ENCODE measurements at places on chromosomes 3 and 15. TPM values are rescaled to one million over a fixed set of nuclear protein-coding genes. Genes with fewer than 3 reads are reported as not detected.

GRCh38 chr3:157566596-157566995 is 63.4 kb upstream of the VEPH1 start:
- H3K4me1 ChIP-seq: no peaks in the 10 kb centered on the region
- no peaks in the 10 kb centered on the region for H3K27me3 ChIP-seq
- no peaks in the 10 kb centered on the region for H3K36me3 ChIP-seq
- no peak overlapping the region for H3K4me3 ChIP-seq
- H3K27ac ChIP-seq: no peak overlapping the region

- no peak for DNase-seq
- H3K27me3 ChIP-seq: no peaks in the 10 kb centered on the region
- H3K4me3 ChIP-seq: no peak overlapping the region
- no peak overlapping the region for H3K27ac ChIP-seq
- no peaks in the 10 kb centered on the region for H3K36me3 ChIP-seq
Measured at GRCh38 chr15:39448409-39448808, 132.5 kb upstream of the THBS1 start.

DNA sequence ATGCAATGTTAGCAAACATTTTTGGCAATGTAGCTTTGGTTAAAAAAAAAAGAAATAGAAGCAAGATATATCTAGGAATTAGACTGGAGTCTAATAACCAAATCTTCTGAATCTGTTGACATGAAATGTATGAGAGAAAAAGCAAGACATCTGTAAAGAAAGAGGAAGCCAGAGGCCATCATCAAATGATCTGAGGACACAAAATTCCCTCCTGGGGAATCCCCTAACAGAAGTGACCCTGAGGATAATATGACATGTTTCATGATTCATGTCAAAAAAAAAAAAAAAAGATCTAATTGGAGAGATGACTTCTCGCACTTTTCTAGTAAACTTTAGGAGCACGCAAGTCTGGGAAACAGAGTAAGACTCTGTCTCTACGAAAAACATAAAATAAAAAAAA is 70.9 kb downstream of the IMPG2 start:
- no peak overlapping the region for H3K4me3 ChIP-seq
- no peaks in the 10 kb centered on the region for H3K27me3 ChIP-seq
- H3K36me3 ChIP-seq: no peaks in the 10 kb centered on the region
- H3K4me1 ChIP-seq: no peaks in the 10 kb centered on the region

- H3K27ac ChIP-seq: no peak overlapping the region
- no peaks in the 10 kb centered on the region for H3K4me1 ChIP-seq
- H3K4me3 ChIP-seq: no peak overlapping the region
- DNase-seq: no peak
- H3K36me3 ChIP-seq: no peaks in the 10 kb centered on the region
Measured at GRCh38 chr3:57743496-57743895, 12.6 kb upstream of the SLMAP start.

GRCh38 chr3:31687020-31687802 is 154.5 kb downstream of the STT3B start:
- no peaks in the 10 kb centered on the region for H3K36me3 ChIP-seq
- H3K4me1 ChIP-seq: no peaks in the 10 kb centered on the region
- no peak overlapping the region for H3K27ac ChIP-seq
- no peak overlapping the region for H3K4me3 ChIP-seq

DNA sequence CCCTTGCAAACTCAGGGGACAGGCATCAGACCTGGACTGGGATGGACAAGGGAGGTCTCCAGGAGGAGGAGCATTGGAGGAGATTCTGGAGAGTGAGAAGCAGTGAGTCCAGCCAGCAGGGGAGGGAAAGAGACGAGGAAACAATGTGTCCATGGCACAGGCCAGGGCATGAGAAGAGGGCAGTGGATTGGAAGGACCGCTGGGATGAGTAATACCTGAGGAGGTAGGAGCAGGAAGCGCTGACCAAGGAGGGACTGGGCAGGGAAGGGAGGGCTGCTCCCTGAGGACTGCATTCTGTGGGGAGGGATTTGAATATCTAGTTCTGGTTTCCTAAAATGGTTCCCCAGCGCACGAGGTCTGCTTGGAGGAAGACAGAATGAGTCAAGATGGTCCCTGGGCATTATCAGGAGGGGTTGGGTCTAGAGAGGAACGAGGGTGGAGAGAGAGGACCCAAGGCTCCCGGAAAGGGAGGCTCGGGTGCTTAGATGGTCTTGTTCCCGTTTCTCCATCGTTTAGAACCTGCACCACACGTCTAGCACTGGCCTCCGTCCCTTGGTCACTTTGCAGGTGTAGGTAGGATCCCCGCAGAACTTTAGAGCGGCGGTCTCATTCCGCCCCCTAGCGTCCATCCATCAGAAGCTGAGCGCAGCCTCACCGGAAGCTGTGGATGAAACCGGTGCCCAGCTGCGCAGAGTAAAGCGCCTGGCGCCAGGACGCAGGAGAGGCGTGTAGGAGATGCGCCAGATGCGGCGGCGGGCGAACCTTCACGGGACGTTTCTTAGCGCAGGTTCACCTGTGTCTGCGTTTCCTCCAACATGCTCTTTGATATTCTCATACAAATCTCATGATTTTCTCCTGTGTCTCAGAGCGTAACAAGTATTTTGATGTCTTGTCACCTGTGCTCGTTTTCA is 190.7 kb upstream of the NDN start:
- H3K27ac ChIP-seq: no peak overlapping the region
- no peak for DNase-seq
- H3K4me3 ChIP-seq: no peak overlapping the region
- no peaks in the 10 kb centered on the region for H3K4me1 ChIP-seq
- no peaks in the 10 kb centered on the region for H3K36me3 ChIP-seq
- H3K27me3 ChIP-seq: no peaks in the 10 kb centered on the region

- peaks cover 32% of the 10 kb centered on the region for H3K4me1 ChIP-seq
- H3K36me3 ChIP-seq: no peaks in the 10 kb centered on the region
Measured at GRCh38 chr3:11619946-11620652, 23.6 kb downstream of the VGLL4 start.

DNA sequence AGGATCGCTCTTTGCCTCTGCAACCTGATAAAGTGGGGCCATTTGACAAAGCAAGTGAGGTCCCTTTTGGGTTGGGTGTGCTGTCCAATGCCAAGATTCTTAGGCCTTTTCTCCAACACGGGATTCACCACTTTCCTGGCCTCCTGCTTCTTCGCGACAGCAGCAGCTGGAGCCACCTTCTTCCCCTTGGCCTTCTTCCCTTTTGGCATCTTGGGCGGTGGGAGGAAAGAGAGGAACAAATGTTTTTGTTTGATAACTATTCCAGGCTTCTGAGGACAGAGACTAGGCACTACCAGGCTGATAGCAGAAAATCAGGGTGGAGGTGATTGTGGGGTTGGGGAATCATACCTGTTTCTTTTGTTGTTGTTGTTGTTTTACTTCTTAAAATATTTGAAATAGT is 30.0 kb upstream of the FAM81A start:
- no peak overlapping the region for H3K4me3 ChIP-seq
- peaks cover 2% of the 10 kb centered on the region for H3K27me3 ChIP-seq
- no peaks in the 10 kb centered on the region for H3K4me1 ChIP-seq

GOLGA8R gene
- total RNA-seq: 2.2 TPM

ATP8B4 gene
- not detected for total RNA-seq

ZCWPW2 gene
- 0.40 TPM for total RNA-seq

Data from endothelial cell of umbilical vein (primary cell).